ENCODE measurements at places on chromosomes 1 and 21.

- no peak for ATAC-seq
Measured at GRCh38 chr1:56050911-56051310, 528.5 kb downstream of the PLPP3 start.

GRCh38 chr1:223419561-223419960 is 26.3 kb downstream of the CCDC185 start:
- ATAC-seq = no peak

DNA sequence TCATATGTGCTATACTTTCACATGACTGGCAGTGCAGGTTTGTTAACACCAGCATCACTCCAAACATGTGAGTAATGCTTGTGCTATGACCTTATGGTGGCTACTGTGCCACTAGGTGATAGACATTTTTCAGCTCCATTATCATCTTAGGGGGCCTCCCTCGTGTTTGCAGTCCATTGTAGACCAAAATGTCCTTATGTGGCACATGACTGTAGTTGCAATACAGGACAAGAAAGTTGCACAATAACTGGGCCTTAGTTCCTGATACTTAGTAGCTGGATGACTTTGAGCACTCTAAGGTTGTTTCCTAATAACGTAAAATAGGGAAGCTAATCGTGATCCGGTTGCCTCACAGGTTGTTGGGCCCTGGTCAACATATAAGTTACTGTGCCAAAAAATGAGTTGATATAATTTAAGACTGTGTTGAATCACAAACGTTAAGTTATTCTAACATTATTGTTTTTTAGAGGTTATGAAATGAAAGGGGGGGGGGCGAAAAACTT is 511 bp upstream of the SNX27 start:
- peak; percentile 81 for ATAC-seq

- no peak for ATAC-seq
Measured at GRCh38 chr21:24323536-24323935, 1283.7 kb downstream of the MRPL39 start.

DNA sequence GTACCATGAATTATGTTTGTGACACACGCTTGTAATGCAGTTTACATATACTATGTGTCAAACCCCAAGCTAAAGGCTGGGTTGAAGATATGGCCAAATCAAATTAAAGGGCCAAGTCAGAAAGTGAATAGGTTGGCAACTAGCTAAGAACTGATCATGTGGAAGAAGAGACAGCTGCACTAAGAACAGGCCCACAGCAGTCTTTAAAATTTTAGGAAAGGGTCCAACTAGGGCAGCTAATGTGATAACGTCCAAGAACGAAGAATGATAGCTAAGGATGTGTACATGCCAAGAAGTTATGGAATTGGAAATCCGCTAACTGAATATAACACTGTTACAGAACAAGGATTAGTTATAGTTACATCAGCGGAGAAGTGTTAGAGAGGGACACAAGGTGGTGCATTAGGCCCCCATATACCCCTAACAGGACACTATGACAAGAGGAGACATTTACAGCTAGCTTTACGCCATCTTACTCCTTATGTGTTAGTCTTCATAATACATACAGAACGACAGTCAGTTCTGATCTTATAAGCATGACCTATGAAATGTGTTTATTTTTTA is 6.5 kb upstream of the RNF2 start:
- no peak for ATAC-seq

GRCh38 chr1:1836119-1836518 is 54.8 kb downstream of the GNB1 start:
- ATAC-seq = no peak

DNA sequence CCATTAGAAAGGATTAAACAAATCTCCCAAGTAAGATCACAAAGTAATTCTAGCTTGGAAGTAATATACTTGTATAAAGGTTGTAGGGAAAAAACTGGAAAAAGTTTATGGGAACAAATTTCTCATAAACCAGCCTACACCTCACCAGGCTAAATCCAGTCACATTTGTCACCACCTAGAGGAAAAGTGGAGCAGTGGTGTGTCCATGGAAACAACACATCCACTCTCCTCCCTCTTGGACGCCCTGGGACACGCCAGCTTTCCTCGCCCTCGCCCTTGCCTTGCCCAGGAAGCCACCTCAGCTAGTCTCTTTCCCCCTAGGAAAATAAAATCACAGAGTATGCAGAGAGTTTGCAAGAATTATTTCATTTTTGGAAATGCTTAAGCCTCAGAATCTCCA is 2.2 kb downstream of the PALMD start:
- peak; percentile 58 for ATAC-seq

- ATAC-seq = no peak
Measured at GRCh38 chr1:109534307-109534858, 5.3 kb upstream of the GPR61 start.
